ENCODE measurements at places on chromosomes 5 and 9.

GRCh38 chr9:122819326-122819725 is 9.1 kb downstream of the PDCL start:
- no peak for DNase-seq

- no peak for DNase-seq
Measured at GRCh38 chr9:124720429-124721108, 50.5 kb downstream of the NR6A1 start.

GRCh38 chr5:77086689-77087483 is at the start of gene ZBED3:
ZBED3 (minus strand) TSS chr5:77087285; CDS start chr5:77077878, 9,407 bp downstream.
- DNase-seq: no peak

DNA sequence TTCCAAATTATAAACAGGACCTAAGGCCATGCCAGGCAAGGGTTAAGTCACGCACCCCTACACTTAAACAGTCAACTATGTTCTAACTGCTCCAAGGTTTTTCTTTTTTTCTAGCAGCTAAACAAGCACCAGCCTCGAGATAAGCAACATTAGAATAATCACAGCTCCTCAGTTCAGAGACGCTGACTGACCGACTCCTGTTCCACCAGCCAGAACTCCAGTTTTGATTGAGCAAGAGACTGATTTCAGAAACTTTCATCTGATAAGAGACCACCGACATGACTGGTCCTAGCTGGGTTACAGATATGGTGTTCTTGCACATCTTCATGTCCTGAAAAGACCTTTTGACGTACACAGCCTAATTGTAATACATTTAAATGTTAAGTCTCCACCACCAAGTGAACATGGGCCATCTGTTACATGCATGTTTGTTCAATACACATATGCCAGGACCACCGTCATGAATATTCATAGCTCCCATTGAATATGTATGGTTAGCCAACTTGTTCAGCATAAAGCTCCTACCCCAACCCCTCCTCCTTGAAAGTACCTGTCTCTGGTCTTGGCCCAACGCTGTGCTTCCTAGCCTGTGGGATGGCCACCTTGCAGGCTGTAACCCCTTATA is 23.7 kb upstream of the OTULINL start:
- DNase-seq: no peak

DNA sequence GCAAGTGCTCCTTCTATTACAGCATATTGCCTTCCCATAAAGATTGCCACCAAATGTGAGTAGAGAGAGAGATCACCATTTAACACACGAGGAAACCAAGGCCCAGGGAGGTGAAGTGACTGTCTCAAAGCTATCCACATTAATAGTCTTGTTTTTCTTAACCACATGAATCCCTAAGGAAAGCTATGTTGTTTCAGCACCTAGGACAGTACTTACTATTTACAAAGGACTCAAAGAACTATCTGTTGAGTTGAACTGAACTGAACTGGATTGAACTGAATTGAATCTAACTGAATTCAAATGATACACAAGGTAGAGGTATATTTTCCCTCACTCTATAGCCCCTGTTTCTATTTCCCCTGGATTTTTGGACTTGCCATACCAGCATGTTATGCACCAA is 430.4 kb downstream of the CAAP1 start:
- DNase-seq: no peak

DNA sequence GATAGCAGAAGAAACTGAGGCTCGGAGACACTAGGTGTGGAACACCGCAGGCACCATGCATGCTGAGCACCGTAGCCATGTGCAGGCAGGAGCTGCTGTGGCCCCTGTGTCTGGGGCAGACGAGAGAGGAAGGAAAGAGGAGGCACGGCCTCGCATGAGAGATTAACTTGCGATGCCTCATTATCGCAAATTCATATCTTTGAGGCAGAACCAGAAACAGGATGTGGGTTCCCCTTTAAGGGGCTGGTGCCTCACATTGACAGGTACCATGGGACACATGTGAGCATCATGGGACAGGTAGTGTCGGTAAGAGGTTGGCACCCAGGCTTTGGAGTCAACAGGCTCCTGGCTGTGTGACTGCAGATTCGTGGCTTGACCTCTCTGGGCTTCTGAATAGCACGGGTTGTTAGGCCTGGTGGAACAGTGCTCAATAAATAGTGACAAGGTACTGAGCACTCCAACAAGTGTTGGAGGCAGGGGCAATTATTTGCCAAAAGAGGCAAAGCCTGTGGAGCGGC is 40.8 kb downstream of the NAIF1 start:
- DNase-seq: no peak

Measured in NCI-H2081 treated with DMSO at 0.1 percent for 48 hours (cell line).